Stimulated activated naive CD8-positive, alpha-beta T cell treated with anti-CD3 and anti-CD28 coated beads, Interleukin-15, amount 100 ng/mL, for 72 hours (primary cell): ENCODE measurements at places on chromosomes 7 and 10.

GRCh38 chr7:132145466-132145865 lies 430.8 kb downstream of the PLXNA4 start:
- DNase-seq: no peak

DNA sequence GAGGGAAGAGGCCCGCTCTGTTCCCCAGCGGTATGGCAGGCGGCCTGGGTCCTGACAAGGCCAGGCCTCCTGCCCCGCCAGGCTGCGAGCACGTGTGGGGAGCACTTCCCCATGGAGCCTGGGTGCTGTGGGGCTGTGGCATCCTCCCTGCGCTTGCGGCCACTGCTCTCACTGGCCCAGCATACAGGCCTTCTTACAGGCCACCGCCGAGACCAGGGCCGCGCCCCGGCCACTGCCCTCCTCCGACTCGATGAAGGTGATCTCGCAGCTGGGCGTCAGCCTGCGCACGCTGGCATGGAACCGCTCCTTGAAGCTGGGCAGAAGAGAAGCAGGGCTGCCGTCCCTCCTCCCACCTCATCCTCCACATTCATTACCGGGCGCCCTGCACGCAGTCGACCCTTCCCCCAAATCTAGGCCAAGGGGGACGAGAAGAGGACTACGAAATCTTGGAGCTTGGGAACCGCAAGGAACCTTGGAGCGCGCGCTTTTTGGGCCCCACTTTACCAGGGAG lies 3.9 kb upstream of the MYL7 start:
- no peak for DNase-seq

DNA sequence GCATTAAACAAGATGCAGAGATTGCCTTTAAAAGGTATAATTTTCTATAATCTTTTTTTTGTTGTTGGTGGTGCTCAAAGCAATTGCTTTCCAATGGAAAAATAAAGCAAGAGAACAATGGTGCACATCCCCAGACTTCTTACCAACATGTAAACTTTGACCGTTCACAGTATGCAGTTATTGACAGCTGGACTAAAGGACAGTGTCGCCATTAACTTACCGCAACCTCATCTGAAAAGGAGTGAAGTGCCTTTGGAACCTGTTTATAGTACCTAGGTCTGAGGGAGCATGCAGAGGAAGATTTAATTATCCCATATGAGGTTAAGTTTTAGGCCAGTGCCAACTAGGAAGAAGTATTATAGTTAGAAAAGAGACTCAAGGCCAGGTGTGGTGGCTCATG lies 654.5 kb downstream of the PARD3 start:
- no peak for DNase-seq

- DNase-seq: no peak
Measured at GRCh38 chr7:153942036-153942435, 110.2 kb upstream of the DPP6 start.

GRCh38 chr10:77837925-77838595 lies 88.5 kb downstream of the DLG5 start:
- DNase-seq: no peak

- no peak for DNase-seq
Measured at GRCh38 chr10:128013626-128014025, 106.7 kb downstream of the PTPRE start.

- no peak for DNase-seq
Measured at GRCh38 chr7:2374830-2375728, 20.5 kb downstream of the EIF3B start.

- DNase-seq: no peak
Measured at GRCh38 chr10:73807471-73807870, 3.9 kb downstream of the NDST2 start.

GRCh38 chr7:92809397-92809759 lies 27.0 kb downstream of the CDK6 start:
- DNase-seq: no peak
